ENCODE measurements at places on chromosomes 12 and 14.
A peak's percentile ranks its signal among the peaks of the same experiment; 100 is the strongest.

GRCh38 chr12:11563785-11564739 lies 85.4 kb upstream of the ETV6 start:
- no peak for DNase-seq

DNA sequence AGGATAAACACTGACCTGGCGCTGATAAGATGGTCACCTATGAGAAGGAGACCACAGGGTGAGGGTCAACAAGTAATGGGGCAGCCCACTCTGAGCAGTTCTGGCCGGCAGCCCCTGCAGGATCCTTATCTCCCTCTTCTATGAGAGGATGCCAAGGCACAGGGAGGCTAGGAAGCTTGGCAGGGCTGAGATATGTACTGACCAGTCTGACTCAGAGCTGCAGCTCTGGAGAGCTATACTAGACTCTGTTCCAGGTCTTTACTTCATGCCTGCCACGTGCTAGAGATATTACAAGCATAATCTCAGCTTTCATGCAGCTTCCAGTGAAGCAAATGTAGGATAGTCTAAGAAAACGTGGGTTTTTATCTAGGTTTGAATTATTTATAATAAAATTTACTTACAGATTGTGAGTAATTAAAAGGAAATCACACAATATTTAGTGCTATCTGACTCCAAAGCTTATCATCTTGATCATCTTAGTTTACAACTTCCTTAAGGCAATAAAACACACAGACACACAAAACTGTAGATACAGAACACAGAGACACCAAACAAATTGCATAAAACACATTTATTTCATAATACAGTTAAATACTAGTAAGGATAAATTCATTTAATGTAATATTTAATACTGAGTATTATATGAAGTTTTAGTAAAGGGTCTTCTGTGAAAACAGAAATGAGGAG lies 32.3 kb downstream of the GIT2 start:
- DNase-seq, result peak; percentile 87

DNA sequence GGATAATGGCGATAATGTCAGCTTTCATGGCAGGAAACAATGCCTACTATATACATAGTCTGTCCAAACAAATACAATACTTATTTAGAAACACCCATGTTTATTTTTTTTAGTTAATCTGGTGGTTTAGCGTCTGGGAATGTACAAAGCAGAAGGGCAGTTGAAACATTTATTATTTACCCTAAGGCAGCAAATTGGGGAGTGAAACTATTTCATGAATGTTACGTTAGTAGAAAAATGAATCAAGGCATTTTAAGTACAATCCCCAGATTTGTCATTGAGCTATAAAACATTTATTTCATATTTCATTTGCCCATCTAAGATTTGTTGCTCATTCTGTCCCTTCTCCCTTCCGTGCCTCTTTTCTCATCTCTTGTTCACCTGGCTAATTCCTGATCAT lies 87.1 kb upstream of the ATF1 start:
- no peak for DNase-seq

DNA sequence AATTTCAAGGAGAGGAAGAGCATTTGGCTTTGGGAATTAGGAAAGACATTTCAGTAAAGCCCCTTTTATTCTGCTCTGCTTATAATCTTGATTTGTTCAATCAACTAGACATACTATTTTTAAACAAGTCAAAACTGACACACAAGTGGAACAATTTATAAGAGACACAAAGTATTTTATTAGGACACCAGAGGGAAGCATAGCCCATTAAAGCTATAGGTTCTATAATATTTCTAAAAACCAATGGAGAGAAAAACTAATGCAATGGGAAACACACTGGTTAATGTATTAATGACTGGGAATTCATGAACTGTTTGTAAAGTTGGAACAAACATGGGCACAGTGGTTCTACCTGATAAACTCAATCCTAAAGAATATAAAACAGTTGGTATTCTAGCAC lies 15.3 kb upstream of the CERS5 start:
- no peak for DNase-seq

DNA sequence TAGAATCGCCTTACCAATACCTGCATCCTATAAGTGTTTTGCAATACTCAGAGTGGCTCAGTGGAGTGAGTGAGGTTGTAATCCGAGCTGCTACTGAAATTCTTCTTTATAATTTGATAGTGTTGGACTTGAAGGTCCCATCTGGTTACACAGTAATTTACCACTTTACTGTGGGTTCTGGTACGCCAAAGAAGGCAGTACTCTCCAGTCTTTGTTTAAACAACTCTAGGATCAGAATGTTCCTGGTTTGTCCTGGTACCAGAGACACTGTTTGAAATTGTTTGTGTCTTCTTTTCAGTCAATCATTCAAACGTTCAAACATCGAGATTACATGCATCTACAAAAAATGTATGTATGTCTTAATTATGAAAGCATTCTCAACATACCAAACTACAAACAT lies 51.3 kb upstream of the AMN1 start:
- no peak for DNase-seq

DNA sequence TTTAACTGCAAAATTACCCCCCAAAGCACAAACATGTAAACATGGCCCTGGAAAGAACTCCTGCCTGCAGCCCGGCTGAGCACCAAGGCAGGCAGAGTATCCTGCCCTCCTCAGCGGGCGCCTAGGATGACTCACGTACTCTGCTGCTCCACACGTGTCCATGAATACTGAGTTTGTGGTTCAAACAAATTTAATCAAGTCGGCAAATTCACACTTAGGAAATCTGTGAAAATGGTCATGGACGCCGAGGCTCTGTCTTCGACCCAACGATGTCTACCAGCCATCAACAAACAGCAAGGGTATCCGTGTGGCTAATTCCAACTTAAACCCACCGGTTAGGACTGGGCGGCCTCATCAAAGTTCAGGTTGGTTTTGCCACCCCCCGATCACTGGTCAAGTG lies 25.5 kb downstream of the GOLGA3 start:
- no peak for DNase-seq

GRCh38 chr12:26068503-26068902 lies 56.3 kb downstream of the BHLHE41 start:
- no peak for DNase-seq

DNA sequence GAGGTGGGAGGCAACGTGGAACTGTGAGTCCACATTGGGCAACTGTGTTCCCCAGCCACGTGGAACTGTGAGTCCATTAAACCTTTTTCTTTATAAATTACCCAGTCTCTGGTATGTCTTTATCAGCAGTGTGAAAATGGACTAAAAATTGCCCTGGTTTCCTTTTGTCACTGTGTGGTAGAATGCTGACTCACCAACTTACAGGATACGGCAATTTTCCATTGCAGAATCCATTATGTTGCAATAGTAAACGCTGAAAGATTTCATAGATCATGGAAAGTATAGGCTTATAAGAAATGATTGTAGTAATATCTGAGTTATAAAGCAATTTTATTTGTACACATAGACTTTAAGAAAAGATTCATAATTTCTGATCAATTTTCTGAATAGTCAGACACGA lies 93.0 kb downstream of the GTF2A1 start:
- no peak for DNase-seq

- no peak for DNase-seq
Measured at GRCh38 chr12:17593715-17594406, 496.1 kb downstream of the RERGL start.

DNA sequence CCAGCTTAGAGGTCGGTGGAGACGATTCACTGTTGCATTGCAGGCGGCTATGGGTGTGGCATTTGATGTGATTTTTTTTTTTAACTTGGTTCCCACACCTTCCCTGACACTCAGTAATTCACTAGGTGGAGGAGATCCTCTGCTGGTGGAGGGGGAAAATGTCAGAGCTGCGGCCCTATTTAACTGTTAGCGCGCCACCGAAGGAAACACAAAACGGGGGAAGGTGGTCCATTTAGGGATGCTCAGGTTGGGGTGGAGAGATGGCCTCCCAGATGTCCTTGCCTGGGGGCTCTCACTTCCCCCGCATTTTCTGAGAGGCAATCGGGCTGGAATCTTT lies 4.3 kb upstream of the HOXC12 start:
- no peak for DNase-seq

GRCh38 chr12:70459786-70460185 lies 93.7 kb downstream of the KCNMB4 start:
- no peak for DNase-seq

DNA sequence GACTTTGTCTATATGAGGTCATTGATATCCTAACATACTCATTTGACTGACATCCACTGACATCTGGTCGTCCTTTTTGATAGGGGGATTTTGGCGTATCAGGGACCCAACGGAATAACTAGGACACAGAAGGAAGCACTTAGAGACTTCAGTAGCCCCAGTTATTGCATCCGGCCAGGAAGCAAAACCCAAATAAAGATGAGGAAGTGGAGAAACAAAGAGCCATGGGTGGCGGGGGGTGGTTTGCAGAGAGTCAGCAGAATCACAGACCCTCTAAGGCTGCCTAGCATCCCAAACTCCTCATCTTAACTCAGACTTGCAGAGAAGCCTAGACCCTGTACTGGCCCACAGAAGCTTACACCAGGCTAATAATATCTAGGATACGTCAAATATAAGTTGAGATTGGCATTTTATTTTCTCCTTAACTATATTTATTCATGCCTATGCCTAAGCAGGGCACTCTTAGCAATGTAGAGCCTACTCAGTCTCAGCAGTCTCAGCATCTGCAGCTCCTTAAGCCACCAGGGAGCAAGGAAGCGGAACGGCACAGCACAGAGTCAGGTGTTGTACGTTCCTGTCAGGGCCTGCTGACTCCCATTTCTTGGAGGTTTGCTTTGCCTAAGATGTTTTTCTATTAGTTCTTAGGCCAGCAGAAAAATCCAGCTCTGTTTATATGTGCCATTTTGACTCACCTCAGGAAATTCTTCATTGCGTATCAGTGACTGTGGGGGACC lies 45.1 kb downstream of the KCNA1 start:
- no peak for DNase-seq

- no peak for DNase-seq
Measured at GRCh38 chr12:107684990-107685359, 624 bp upstream of the PWP1 start.

DNA sequence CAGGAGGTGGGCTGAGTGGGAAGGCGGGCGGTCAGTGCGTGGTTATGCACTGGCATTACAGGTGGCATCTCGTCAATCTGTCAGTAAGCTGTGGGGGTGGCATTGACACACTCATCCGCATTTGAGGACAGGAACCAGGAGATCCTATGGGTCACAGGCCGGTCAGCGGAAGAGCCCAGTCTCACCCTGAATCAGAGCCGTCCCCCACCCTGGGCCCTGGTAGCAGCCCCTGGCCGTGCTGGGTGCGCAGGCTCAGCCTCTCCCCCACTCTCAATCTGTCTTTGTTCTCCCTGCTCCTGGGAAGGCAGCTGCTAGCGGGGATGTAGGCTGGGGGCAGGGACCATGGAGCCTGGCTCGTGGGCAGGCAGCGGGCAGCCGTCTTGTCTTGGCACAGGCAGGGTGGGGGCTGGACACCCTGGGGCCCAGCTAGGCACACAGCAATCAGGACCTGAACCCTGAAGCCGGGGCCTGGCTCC lies 5.1 kb downstream of the INF2 start:
- no peak for DNase-seq

GRCh38 chr14:51059032-51059431 lies 35.9 kb downstream of the TRIM9 start:
- no peak for DNase-seq

DNA sequence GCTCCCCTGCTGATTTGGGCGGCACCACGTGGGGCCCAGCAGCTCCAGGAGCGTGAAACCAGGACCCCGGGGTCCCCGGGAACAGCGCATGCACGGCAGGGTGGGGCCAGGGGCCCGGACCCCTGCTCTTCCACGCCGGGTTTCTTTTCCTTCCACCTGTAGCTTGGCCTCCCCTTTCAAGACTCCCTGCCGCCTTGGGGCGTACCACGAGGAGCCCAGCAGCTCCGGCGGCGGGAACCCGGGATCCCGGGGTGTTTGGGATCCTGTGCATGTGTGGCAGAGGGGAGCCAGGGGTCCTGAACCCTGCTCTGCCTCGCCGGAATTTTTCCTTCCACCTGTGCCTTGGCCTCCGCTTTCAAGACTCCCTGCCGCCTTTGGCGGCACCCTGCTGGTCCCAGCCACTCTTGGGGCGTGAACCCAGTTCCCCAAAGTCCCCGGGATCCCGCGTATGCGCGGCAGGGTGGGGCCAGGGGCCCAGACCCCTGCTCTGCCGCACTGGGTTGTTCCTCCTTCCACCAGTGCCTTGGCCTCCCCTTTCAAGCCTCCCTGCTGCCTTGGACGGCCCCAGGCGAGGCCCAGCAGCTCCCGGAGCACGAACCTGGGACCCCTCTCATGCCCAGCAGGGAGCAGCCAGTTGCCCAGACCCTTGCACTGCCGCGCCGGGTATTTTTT lies 322.7 kb downstream of the ALG10 start:
- DNase-seq, result no peak

GRCh38 chr12:93918262-93918661 lies 230.1 kb upstream of the PLXNC1 start:
- DNase-seq, result peak; percentile 61

DNA sequence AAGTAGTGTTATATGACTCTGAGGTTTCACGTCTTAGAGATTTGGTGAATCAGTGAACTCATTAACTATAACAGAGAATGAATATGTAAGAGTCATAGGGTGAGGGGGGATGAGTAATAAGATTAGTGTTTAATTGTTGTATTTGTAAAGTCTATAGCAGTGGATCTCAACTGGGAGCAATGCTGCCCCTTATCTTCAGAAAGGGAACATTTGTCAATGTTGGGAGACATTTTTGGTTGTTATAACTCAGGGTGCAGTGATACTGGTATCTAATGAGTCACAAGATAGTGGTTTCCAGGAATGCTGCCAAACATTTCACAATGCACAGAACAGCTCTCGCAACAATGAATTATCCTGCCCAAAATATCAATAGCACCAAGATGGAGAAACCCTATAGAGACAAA lies 1193.7 kb downstream of the GALC start:
- DNase-seq, result peak; percentile 61

DNA sequence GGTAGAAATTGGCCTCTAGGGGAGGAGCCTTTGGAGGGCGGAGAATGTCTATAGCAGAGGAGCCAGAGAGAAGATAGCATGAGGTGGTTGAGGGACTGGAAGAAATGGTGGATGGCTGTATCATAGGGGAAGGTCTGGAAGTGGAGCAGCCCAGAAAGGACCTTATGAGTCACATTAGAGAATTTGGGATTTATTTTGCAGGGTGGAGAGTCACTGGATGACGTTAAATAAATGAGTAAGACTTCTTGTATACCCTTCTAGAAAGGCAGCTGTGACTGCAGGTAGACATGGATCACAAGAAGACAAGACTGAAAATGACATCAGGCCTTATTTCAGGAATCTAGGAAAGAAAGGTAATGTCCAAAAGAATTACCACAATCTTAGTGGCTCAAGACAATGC lies 208.2 kb upstream of the TMTC1 start:
- DNase-seq, result no peak

DNA sequence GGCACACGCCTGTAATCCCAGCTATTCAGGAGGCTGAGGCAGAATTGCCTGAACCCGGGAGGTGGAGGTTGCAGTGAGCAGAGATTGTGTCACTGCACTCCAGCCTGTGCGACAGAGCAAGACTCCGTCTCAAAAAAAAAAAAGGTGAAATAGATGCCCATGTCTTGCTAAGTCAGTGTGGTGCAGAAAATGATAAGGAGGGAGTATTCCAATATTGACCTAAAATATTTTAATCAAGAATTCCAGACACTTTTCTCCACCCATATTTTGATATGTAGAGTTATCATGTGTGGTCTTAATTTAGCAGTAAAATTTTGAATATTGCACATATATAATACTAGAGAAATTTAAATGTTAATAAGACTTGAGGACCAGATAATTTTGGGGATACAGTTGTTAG lies 57.7 kb downstream of the WNK1 start:
- DNase-seq, result no peak

Data from NCI-H226 (cell line).